ENCODE measurements at places on chromosomes 12 and 14. TPM values are rescaled to one million over a fixed set of nuclear protein-coding genes. Genes with fewer than 3 reads are reported as not detected.

The SLC8A3 gene
- total RNA-seq = 0.13 TPM

The EXOC5 gene
- 46.8 TPM for total RNA-seq

The GYS2 gene
- not detected for total RNA-seq

The IL23A gene
- 18.5 TPM for total RNA-seq

The TBC1D30 gene
- total RNA-seq = 1.5 TPM

The CIDEB gene
- total RNA-seq = 31.5 TPM

The TAS2R8 gene
- total RNA-seq = not detected

The PMEL gene
- total RNA-seq = not detected

The ADAM20 gene
- total RNA-seq = 0.83 TPM

The A2M gene
- total RNA-seq = 3.0 TPM

The CCDC175 gene
- not detected for total RNA-seq

The FERMT2 gene
- total RNA-seq = 0.49 TPM

The RNFT2 gene
- 5.4 TPM for total RNA-seq

The ACYP1 gene
- total RNA-seq = 12.6 TPM

The ANAPC5 gene
- total RNA-seq = 141 TPM

The CFAP251 gene
- 0.88 TPM for total RNA-seq

The CLEC4C gene
- total RNA-seq = not detected

The ADCY4 gene
- total RNA-seq = 6.1 TPM

The RTL1 gene
- total RNA-seq = not detected

The RNASE12 gene
- total RNA-seq = not detected

The CCDC60 gene
- not detected for total RNA-seq

The EML5 gene
- 5.4 TPM for total RNA-seq

The ZFYVE26 gene
- total RNA-seq = 25.8 TPM

The MDP1 gene
- total RNA-seq = 16.5 TPM

The COX6A1 gene
- total RNA-seq = 129 TPM

The RNASE2 gene
- not detected for total RNA-seq

The FOS gene
- 4,557 TPM for total RNA-seq

The ESRRB gene
- total RNA-seq = not detected

The MORN3 gene
- total RNA-seq = 9.6 TPM

The NEUROD4 gene
- not detected for total RNA-seq

The ERBB3 gene
- total RNA-seq = 1.0 TPM

The OAS3 gene
- total RNA-seq = 264 TPM

The KRT78 gene
- not detected for total RNA-seq

The EFCAB11 gene
- 8.5 TPM for total RNA-seq

The COX8C gene
- not detected for total RNA-seq

The CCDC198 gene
- not detected for total RNA-seq

The TSPAN11 gene
- not detected for total RNA-seq

The HOXC12 gene
- total RNA-seq = not detected

The DTX1 gene
- total RNA-seq = 12.8 TPM

The TAS2R42 gene
- not detected for total RNA-seq

The PROX2 gene
- 0.13 TPM for total RNA-seq

The C14orf39 gene
- total RNA-seq = not detected

Data from naive thymus-derived CD4-positive, alpha-beta T cell (primary cell).